Posterior vena cava (tissue), 2 donors: ENCODE measurements at places on chromosomes 5 and 9.

DNA sequence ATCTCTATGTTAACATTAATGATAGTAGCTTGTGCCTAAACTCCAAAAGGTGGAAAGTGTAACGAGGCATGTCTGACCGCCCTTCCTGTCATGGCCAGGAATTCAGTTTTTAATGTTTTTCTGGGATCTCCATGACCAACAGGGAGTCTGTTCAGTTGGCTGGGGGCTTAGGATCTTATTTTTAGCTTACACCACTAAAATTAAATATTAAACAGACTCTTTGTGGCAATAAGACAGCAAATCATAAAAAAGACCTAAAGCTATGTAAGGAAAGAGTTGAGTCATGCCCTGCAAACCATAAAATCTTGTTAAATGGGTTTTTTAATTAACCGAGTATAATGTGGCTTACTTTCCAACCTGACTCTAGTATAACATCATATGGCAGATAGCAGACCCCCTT is 247.8 kb downstream of the DIRAS2 start:
- no peak for DNase-seq

- DNase-seq, result peak; percentile 90
These were observed at the start of gene MCC for GRCh38 chr5:113487781-113488644. TSS of gene MCC (minus strand) at chr5:113488453.

DNA sequence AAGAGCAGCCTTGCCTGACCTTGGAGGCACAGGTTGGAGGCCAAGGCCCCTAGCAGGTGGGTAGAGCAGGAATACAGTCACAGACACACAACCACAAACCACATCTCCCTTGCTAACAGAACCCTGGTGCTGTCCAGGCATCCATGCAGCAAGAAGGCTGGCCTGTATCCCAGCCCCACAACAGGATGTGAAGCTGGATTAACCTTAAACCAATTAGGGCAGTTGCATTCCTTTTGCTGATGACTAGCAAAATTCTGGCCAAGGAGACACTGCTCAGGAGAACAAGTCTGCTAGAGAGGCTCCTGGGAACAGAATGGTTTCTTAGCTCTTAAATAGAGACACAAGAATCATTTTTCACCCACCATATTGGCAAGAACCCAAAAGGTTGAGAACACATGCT is 97.8 kb downstream of the C5orf15 start:
- DNase-seq, result peak; percentile 32

DNA sequence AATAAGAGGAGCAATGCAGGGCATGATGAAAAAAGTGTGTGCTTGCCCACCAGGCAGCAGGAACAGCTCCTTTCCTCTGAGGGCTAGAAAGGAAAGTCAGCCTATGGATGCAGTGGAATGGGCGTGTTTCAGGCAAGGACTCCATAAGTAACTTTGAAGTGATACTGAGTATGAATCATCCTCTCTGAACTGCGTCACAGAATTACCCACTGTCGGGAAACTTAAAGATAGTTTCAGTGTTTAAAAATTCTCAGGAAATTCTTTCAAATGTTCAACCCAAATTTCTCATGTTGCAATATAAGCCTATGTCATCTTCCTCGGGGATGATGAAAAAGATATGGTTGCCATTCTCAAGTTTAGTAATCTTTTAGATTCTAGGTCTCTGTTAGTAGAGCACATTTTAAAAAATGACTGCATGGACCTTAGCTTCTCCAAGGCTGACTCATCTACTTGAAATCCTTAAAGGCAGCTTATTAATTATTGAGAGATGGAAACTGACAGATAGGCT is 27.7 kb downstream of the PTCD2 start:
- no peak for DNase-seq

DNA sequence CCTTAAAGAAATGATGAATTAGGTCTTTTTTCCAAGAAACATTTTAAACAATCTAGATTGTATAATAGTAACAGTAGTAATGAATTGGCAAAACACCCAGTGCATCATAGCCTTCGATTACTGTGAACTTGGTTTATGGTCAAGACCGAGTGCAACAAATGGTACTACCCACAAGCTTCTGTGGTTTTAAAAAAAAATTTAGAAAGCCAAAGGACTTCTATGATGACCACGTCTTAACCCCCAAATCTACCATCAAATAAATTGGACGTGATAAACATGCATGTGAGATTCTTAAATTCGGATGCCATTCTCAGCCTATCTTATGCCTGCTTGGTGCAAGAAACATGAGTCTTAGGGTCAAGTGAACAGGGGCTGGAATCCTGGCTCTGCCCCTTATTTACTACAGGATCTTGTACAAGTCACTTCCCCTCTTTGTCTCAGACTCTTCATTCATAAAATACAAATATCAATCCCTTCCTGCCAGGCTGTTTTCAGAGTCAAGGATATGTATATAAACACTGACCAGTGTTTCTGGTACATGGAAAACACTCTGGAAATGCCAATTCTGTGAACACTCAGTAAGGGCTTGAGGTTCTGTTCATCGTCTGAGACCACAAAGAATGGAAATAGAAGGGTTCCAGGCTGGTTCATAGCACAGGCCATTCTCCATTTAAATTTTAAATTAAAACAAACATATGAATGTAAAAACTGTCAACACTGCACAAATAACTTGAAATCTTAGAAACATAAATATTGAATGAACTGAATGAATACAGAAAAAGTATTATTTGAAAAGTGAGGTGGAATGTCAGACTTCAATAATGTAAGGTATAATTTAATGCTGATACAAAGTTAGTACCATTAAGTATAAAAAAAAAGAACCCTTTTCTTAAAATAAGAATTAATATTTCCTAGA is 107.8 kb downstream of the NR6A1 start:
- DNase-seq, result no peak

DNA sequence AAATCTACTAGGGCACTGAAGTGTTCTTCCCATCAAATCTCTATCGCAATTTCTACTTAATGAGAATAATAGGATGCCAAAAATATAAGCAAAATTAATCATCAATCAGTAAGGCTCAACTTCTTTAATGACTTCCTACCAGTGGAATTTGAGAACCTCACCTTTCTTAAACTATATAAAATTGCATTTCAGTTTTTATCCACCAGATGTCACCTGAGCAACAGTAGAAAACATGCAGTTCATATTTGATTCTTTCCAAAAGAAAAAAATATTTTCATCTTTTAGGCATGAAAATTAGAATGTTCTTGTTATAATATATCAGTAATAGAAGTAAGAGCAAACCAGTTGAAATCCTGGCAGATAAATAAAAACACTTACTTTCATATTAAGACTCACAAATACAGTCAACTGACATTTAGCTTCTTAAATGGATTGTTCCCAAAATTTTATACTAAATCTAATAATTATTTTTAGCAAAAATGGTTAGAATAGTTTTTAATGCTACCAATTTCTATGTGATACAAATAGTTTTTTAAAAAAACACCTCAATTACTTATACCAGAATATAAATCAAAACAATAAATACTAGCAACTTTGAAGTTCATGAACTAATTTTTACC is 13.4 kb upstream of the CCDC112 start:
- no peak for DNase-seq

DNA sequence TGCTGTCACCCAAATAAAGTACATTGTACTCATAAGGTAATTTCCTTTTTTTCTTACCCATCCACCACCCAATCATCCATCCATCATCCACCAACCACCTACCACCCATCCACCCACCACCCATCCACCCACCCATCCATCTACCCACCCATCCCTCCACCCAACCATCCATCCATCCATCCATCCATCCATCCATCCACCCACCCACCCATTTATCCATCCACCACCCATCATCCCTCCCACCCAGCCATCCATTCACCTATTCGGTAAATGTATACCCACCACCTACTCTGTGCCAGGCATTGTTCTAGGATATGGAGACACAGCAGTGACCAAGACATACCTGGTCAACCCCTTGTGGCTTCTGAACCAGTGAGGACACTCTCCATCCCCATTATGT is 25.1 kb downstream of the MGAT1 start:
- no peak for DNase-seq
